ENCODE measurements at places on chromosomes 1 and 21.

GRCh38 chr1:160149716-160150115, 1.7 kb upstream of the ATP1A4 start:
- DNase-seq = peak; percentile 16

DNA sequence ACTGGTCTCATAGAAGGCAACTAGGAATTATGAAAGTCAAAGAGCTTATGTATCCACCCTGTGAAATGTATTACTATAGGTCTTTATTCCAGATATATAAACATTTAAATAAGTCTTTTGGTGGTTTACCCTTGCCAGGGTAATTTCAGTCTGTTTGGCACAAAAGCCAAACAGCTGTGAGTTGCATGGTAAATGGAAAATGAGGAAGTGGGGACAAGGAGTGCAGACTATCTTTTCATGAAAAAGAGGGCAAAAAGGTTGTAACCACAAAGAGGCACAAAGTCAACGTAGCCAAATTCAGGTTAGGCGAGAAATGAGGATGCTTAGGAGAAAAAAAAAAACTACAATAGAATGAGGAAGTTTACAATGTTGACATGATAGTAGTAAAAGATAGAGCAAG, 492.3 kb upstream of the PRMT6 start:
- DNase-seq = no peak

GRCh38 chr1:111621050-111621449, 1.5 kb downstream of the RAP1A start:
- no peak for DNase-seq

GRCh38 chr1:191671236-191671635, 487.0 kb upstream of the RGS18 start:
- peak; percentile 5 for DNase-seq

DNA sequence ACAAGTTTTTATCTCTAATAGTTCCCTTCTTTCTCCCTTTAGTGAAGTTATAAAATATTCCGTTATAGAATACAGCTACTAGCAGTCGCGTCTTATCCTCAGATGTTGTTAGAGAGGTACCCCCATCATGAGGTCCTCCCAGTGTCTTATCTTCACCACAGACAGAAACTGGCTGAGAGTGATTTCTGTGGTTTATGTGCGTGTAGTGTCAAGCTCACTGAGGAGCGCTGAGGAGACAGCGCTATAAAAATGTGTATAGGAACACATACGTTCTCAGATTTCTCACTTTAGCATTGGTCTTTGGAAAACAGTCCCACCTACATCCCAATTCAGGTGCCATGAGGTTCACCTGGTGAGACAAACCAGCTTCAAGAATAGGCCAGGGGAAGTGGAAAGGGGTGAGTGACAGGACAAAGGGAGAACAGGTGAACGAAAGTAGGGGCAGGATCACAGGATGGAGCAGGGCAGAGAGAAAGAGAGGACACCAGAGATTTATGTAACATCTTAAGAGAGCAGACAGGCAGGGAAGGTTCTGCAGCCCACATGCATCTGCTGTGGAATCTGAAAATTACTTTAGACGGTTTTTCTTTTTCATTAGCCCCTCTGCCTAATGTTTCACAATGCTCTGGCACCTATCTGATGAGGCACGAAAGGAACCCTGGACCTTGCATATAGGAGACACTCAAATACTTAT, 2.7 kb upstream of the PLEKHO1 start:
- no peak for DNase-seq

DNA sequence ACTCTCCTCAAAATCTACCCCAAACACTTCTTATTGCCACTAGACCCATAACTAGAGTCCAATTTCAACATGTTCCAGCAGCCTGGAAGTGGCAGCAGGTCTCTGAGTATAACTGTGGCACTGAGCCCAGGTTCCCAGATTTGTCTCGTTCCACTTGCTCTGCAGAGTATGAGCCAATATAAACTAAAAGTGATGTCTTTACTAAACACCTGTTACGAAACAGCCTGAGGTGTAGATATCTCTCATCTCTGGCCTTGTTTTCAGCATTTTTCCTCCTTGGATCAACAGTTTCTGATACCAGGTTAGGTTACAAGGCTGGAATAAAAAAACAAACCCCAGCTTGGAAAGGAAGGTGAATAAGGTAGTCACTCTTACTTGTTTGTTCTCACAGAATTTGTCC, 25.2 kb upstream of the PRDX6 start:
- DNase-seq = peak; percentile 68

DNA sequence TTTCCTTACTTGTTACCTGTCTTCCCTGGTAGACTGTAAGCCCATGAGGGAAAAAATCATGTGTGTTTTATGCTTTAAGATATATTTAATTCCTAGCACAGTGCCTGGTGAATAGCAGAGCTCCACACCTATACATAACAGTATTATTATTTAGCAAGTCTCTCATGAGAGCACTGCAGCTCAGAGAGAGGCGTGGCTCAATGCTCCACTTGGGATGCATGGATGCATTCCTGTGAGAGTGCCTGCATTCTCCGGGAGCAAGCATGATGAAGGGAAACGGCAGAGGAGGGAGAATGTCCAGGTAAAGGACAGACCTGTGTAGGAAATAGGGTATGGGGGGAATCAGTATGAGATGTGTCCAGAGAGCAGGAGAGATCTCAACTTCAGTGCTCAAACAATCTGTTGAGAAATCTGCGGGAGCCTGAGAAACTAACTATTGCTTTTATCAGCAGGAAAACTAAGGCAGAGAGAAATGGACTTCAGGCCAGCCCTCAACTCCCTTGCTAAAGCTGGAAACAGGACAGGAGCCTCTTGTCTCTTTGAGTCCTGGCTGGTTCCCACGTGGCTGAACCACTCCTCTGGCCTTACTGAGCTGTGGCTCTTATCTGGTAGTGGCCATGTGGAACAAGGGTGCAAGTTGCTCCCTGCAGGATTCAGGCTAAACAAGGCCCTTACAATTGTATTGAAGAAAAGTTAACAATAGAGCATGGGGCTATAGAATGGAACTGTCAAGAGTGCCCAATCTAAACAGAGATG, 113.1 kb downstream of the KCNN3 start:
- DNase-seq = no peak
